Activated T-helper 1 cell treated with Interleukin-2 at 50 U/mL for 16 hours (primary cell): ENCODE measurements at places on chromosomes 7 and 10.

GRCh38 chr10:121310151-121310711 is 288.0 kb downstream of the FGFR2 start:
- DNase-seq, result no peak

DNA sequence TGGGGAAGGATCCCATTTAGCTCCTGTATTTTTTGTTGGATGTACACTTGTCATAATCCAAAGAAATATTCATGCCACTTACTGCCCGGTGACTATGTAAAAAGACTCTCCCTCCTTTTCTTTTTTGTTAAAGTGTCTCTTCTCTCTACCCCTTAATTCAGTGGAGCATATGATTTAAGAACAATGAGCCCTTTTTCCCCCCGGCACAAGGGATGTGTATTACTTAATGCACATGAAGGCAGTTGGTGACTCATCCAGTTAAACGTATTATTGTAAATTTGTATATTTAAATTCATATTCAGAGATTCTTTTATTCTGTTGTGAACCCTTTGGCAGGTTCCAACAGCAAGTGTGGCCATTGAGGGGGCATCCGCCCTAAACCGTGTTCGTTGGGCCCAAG is 241.9 kb downstream of the SLC25A13 start:
- no peak for DNase-seq

GRCh38 chr7:76397409-76398183 is 11.9 kb downstream of the SSC4D start:
- peak; percentile 73 for DNase-seq

GRCh38 chr10:28320799-28321198 is 17.9 kb upstream of the MPP7 start:
- no peak for DNase-seq

- no peak for DNase-seq
Measured at GRCh38 chr7:72706521-72706920, 121.5 kb downstream of the TYW1B start.

DNA sequence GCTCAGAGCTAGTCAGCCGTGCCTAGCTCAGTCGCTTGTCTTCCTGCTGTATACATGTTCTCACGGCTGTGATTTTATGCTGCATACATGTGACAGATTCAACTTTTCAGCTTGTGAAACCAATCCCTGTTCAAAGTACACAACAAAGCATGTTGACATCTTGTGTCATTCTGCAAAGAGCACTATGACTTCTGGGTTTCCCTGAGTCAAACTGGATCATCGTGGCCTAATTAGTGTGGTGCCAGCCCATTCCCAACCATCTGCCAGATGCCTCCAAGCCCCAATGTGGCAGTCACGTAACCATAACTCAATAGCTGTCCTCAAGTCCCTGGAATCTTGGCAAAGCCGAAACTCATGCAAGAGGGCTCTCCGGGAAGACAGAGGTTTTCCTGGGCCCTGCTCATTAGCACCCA is 144.8 kb downstream of the MYOF start:
- DNase-seq, result no peak

DNA sequence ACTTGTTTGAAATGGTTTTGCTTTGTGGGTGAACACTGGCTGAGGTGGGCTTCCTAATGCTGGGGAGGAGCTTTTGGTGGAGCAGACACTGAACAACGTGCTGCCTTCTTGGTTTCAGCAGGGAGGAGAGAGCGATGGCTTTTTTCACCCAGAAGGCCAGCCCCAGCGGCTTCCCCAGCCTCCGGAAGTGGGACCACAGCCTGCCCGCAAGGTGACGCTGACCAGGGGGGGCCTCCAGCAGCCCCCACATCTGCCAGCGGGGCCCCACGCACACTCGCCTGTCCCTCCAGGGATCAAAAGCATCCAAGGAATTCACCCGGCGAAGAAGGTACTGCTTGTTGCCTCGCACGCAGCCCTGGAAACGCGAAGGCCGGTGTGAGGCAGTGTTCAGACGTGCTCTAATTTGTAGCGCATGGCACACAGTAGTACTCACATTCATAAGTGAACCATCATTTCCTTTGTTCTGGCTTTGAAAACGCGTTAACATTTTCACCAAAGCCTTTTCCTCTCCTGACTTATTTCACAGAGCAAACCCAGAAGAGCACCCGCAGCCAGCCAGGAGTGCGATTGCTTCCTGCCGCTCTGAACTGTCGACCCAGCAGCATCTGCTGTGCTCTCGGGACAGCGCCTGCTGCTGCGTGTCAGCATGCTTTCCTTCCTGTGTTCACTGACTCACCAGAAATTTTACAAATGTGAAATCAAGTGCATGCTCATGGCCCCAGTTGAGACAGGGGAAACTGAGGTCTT is 48.4 kb downstream of the SHH start:
- DNase-seq, result peak; percentile 42

GRCh38 chr10:24247841-24248240 is 38.9 kb downstream of the KIAA1217 start:
- no peak for DNase-seq

- no peak for DNase-seq
Measured at GRCh38 chr7:41237956-41238355, 464.9 kb downstream of the INHBA start.

GRCh38 chr7:130254555-130254954 is 12.1 kb upstream of the CPA2 start:
- DNase-seq, result no peak

GRCh38 chr10:28530751-28531150 is 2.2 kb upstream of the WAC start:
- DNase-seq, result no peak

- no peak for DNase-seq
Measured at GRCh38 chr10:86212391-86212700, 154.2 kb downstream of the GRID1 start.

- DNase-seq, result no peak
Measured at GRCh38 chr10:131427901-131428300, 116.4 kb upstream of the TCERG1L start.

GRCh38 chr7:17139081-17139480 is 159.4 kb upstream of the AHR start:
- no peak for DNase-seq

- DNase-seq, result no peak
Measured at GRCh38 chr7:80646083-80646865, 7.8 kb downstream of the CD36 start.

GRCh38 chr7:69199041-69199440 is 399.2 kb upstream of the AUTS2 start:
- DNase-seq, result no peak

- no peak for DNase-seq
Measured at GRCh38 chr10:38072552-38072951, 21.6 kb upstream of the ZNF37A start.

DNA sequence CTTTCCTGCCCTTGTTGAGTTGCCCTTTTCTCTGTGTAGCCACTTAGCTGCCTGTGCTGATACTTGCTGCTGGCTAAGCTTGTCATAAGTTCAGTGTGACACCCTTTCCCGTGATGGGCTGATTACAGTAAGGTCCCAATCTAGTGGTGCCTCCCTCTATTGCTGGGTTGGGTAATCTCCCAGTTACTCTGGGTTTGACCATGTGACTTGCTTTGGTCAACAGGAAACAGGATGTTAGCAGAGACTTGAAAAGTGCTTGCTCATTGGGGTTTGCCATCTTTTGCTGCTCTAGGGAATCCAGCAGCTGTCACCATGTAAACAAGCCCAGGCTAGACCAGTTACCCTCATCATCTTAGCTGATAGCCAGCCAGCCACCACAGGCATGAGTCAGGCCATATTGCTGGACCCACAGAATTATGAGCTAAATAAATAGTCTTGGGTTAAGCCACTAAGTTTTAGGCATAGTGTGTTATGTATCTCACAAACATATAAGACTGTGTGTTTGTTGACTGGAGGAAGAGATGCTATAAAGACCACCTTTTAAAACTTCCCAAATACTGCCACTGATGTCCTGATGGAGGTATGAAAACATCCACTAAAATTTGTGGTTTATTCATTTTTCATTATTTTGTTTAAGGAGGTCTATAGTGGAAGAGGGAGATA is 4.0 kb upstream of the LEP start:
- no peak for DNase-seq

DNA sequence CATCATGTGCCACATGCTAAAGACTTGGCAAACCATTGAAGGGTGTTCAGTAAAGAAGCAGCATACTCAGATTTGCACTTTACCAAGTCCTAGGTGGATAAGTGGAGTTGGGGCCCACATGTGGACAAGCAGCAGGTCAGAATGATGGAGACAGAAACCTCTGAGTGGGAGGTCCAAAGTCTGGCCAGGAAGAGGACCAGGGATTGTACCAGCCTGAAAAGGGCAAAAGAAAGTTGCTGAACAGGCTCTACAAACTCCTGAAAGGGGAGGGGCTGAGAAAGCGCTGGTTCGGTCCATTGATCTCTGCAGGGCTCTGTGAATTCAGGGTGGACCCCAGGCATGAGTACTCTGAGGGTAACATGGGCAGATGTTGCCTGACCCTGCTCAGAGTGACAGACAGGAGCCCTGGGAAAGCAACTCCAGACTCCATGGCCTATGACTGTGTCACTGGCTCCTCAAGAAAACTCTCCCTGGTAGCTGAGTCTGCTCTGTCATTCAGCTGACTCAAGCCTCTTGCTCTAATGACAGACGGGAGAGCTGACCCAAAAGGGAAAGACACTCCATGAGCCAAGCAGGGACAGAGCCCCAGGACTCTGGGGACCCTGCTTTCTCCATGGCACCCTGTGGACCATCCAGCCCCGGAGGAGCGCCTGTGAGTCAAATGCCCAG is 68.5 kb downstream of the TBXAS1 start:
- DNase-seq, result no peak

DNA sequence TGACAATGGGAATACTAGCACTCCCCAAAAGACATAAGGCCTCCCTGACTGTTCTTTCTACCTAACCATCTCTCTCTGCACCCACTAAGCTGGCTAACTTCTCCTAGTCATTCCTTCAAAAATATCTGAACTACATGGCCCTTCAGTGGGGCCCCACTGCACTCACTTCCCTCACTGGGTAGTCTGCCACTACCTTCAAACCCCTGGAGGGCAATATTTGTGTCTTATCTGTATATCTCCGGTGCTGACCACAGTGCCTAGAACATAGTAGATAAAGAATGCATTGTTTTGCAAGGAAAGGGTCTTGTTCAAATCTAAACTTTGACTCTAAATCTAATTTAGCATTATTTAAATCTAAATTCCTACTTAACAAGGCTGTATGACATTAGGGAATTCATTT is 44.3 kb downstream of the CACUL1 start:
- no peak for DNase-seq

DNA sequence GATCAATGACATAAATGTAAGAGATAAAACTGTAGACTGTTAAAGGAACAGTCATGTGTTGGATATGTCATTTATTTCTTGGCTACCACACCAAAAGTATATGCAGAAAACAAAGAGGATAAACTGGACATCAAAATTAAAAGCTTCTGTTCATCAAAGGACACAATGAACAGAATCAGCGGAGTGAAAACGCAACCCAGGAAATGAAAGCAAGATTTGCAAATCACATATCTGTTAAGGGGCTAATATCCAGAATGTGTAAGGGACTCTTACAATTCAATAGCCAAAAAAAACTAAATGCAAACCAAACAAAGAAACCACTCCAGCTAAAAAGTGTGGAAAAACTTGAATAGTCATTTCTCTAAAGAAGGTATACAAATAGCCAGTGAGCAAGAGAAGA is 164.3 kb downstream of the ZMYND11 start:
- no peak for DNase-seq

- DNase-seq, result no peak
Measured at GRCh38 chr7:139813151-139813550, 15.9 kb upstream of the TBXAS1 start.

- no peak for DNase-seq
Measured at GRCh38 chr10:103871006-103871405, 15.6 kb upstream of the SH3PXD2A start.

GRCh38 chr10:116211682-116212081 is 61.3 kb downstream of the GFRA1 start:
- DNase-seq, result no peak

GRCh38 chr10:124627866-124628675 is 116.1 kb downstream of the FAM53B start:
- DNase-seq, result no peak

GRCh38 chr10:101161494-101162299 is 30.6 kb downstream of the TLX1 start:
- DNase-seq, result peak; percentile 42

DNA sequence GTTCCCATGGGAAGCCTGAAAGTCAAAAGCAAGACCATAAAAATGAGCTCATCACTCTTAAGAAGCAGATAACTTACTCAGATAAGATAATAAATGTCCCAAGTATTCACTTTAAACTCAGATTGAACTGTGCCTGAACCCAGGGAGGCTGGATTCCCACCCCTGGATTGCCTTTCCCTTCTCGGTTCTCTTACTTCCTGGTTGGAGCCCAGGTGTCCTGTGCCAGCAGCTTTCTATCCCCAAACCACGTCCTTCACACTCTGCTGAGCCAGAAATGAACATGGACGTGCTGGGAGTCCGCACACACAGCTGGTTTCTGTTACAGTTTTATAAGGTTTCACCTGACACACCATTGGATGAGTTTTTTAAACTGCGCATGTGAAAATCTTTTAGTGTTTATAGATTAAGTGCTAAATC is 636.2 kb upstream of the IGFBP3 start:
- DNase-seq, result no peak
